ENCODE measurements at places on chromosomes 16 and 17. TPM values are rescaled to one million over a fixed set of nuclear protein-coding genes. Genes with fewer than 3 reads are reported as not detected.

DNA sequence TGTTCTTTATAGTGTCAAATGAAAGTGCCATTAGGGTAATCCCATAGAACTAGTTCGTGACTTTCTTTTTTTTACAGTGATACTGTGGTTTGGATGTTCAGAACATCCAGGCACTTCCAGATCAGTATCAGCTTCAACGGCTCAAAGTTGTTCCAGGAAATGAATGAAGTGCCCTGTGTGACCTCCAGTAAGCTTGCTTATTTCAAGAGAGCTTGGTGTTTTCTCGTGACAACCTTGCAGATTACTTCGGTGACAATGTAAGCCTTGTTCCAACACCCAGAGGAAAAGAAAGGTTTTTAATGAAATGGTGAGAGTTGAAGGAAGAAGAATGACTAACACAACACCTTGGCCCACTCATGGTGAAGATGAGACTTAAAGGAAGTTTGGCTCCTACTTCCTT lies 16.0 kb upstream of the KCNJ16 start:
- no peak for DNase-seq

- DNase-seq = no peak
Measured at GRCh38 chr16:2799205-2799858, 1.1 kb downstream of the PRSS41 start.

DNA sequence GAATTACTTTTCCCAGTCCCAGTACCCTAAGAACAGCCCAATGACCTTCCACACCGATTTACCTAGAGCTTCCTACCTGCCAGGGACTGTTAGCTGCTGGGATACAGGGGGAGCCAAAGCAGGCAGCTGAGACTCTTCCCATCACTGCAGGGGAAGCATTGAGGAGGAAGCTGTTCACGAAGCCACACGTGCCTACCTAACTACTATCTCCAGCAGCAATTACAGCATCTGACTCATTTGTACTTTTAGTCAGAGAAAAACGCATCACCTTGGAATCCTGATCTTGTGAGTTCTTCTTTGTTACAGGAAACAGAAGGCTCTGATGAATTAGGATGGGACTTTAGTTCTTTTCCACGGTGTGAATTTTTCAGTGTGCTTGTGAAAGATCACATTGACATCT lies 113.7 kb upstream of the DHX40 start:
- peak; percentile 83 for DNase-seq

- no peak for DNase-seq
Measured at GRCh38 chr17:14774774-14775173, 473.9 kb downstream of the HS3ST3B1 start.

- DNase-seq = peak; percentile 71
Measured at GRCh38 chr17:64281962-64282752, 19.1 kb upstream of the TEX2 start.

GRCh38 chr17:21078016-21078780 lies 35.4 kb upstream of the USP22 start:
- DNase-seq = no peak

DNA sequence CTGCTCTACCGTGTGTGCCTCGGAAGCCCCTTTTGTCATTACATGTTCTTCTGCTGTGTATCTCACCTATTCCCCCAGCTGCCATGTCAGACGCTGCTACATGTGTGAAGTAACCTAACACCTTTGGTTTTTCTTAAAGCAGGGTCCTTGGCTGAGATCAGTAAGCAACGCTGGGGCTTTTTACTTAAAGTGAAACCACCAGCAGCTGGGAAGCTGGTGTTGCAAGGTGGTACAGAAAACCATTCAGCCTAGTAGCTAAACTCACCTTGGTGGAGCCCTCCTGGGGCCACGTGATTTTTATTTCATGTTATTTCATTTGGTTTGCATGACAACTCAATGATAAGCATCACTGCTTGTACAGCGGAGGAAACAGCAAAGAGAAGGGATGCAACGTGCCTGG lies 62.6 kb downstream of the PLCG2 start:
- no peak for DNase-seq

- peak; percentile 7 for DNase-seq
Measured at GRCh38 chr16:23803591-23804123, 32.1 kb upstream of the PRKCB start.

DNA sequence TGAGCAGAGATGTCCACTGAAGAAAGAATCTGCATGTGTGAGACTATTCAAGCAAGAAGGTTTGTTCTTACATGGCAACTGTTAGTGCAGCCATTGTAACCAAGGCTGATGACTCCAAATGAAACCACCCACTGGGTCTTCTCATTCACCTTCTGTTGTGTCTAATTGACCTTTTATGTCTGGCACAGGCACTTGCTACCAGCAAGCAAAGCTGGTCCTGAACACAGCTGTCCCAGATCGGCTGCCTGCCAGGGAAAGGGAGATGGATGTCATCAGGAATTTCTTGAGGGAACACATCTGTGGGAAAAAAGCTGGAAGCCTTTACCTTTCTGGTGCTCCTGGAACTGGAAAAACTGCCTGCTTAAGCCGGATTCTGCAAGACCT lies 3.6 kb downstream of the CDC6 start:
- DNase-seq = no peak

DNA sequence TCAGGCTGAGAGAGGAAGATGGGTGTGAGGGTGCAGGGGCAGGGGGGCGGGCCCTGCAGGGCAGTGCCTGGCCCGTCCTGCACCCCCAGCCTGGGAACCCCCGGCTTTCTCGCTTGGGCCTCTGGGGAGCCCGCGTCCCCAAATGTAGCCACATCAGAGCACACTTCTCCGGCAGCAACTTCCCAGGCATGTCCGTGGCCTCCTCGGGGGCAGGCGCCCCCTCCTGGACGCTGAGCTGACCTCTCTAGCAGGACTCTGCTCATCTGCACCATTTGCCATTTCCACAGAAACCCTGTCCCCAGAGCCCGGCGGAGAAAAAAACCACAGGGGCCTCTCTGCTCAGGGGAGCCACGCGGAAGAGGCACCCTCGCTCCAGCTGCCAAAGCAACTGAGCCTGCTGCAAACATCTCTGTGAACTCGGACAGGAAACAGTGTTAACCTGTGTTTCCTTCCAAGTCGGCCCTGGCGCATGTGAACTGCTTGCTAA lies 63.4 kb downstream of the KLHDC4 start:
- DNase-seq = no peak

DNA sequence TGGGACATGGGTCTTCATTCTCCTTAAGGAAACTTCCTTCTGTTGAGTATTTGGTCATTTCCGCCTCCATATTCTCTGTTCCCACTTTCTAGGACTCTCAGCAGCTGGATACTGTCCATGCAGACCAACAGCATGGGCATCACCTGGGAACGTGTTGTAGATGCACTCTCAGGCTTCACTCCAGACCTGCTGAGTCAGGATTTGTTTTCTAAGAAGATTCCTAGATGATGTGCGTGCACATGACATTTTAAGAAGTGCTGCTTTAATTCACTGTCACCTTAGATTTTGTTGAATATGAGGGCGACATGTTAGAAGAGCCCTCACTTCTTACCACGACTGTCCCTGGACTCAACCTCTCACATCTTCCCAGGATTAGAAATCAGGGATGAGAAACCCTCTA lies 10.0 kb upstream of the SDK2 start:
- no peak for DNase-seq

DNA sequence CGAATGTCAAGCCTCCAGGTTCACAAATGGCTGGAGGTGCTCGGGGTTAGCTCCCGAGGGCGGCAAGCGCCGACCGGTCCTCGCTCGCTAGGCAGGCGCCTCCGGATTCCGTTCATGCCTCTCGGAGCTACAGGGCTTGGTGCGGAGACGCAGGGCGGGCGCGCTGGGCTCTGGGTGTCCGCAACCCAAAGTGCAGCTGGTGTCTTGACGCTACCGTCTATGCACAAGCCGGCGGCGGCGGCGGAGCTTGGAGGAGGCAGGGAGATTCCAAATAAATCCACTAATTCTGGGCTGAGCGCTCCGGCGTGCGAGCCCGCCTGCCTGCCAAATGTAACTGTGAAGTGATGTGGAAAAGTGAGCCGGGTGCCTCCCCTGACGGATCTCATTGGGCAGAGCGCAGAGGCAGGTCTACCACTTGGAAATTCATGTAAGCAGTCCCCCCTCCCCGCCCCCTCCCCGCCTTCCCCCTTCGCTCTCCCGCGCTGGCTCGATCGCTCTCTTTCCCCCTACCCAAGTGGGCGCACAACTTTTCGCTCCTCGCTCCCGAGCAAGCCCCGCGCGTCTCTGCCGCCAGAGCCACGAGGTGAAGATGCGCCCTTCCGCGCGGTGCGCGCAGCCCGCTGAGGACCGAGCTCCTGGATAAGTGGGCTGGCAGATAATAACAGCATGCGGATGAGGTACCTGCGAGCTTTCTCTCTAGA lies at the start of gene CDH8:
Gene CDH8, minus strand, starts transcription at position 338 of the 701 bp plus-strand sequence. CDS start 15,035 bp downstream, outside the sequence.
- no peak for DNase-seq

GRCh38 chr17:13582776-13583547 lies 18.8 kb downstream of the HS3ST3A1 start:
- no peak for DNase-seq

DNA sequence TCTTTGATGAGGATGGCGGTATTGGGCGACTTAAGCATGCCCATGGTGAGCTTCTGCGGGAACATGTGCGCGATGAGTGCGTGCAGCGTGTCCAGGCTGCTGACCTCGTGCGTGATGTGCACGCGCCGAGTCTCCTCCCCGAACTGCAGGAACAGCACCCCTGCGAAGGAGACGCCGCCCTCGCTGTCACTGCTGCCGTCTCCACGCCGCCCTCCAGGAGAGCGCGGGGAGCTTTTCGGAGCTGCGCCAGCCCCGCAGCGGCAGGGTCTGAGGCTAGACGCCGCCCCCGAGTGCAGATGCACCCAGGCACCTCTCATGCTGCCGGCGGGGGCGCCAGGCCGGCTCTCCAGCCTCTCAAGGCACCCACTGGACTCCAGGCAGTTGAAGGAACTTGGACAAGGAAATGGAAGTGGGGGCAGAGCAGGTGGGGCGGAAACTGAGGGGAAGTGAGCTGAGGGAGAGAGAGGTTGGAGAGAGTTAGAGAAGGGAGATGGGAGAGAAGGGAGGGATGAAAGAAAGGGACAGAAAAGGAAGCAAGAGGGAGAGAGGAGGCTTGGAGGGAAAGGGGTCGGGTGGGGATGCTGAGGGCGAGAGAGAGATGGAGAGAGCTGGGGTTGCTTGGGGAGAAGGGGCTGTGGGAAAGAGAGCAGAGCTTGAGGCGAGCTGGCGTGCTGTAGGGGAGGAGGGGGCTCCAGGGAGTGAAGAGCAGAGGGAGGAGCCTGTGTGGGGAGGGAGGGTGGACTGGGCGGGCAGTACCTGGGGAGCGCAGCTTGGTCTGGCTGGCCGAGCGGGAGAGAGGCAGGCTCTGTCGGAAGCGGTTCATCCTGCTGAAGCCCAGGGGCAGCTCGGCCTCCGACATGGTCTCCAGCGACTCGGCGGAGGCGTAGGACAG lies 42.1 kb downstream of the SRCIN1 start:
- DNase-seq = no peak

DNA sequence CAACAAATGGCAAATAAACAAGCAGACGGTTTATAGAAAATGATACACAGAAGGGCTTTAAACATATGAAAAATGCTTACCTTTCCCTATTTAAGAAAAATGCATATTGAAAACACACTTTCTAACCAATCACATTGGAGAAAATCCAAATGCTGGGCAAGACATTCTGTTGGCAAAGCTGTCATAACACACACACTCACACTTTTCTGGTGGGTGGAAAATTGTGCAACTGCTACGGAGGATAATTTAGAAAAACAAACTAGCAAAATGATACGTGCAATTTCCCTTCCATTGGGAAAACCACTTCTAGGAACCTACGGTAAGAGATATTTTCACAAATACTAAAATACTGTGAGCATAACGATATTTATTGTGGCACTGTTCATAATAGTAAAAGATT lies 9.8 kb upstream of the MYH3 start:
- no peak for DNase-seq

DNA sequence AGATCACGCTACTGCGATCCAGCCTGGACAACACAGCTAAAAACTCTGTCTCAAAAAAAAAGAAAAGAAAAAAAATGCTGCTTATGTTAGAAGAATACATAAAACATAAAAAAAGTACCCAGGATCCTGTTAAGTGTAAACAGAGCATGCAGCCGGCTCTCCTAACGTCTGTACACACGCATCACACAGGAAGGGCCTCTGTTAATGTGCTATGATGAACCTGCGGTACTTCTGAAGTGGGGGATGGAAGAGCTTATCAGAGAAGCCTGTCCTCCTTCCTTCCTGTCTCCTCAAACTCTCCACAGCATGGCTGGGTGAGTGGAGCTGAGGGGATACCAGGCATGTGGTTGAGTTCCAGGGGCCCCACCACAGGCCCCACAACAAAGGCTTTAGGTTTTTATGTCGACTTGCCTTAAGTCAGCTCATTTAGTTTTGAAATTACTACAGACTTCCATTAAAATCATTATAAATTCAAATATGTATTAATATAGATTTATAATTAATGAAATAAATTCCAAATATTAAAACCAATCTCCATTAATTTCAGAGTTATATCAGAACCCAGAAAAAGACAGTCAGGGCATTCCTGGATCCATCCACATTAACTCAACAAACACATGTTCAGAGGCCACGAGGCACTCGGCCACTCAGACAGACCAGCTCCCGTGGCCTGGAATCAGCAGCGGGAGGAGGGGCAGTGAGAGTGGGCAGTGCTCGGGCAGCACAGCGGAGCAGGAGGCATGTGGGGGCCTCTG lies 11.7 kb downstream of the CCDC57 start:
- no peak for DNase-seq

DNA sequence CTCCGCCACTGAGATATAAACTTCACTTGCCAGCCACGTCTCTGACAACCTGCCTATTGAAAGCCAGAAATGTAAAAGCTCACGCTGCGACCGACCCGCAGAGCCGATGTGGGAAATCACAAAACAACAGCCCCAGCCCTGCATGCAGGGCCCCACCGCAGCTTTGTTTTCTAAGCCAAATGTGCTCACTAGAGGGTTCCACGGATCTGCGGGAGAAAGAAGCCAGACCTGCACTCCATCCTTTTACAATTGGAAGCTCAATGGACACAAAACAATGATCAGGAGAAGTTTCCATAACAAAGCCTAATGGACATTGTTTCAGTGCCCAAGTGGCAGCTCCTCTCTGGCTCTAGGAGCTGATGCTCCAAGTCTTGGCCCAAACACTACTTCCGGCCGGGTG lies 33.1 kb downstream of the WIPI1 start:
- no peak for DNase-seq

DNA sequence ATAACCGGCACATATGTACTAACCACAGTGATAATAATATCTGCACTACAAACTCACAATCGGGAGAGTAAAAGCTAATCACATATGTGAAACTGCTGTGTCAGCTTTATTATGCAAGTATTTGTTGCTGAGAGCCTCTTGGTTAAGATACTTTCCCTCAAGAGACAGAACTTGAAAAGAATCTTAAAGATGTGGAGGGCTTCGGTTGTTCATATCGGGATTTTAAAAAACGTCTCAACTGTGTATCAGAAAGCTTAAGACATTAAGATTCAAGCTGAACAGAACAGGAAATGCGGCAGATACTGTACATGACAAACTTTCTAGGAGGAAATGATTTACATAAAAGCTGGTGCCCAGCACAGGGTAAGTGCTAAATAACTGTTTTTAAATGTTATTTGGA lies 27.5 kb upstream of the HLF start:
- DNase-seq = no peak

The OR1E1 gene
- total RNA-seq = not detected

The TMC5 gene
- total RNA-seq = 0.17 TPM

The SNX11 gene
- 16.1 TPM for total RNA-seq

The ZMYND15 gene
- total RNA-seq = 0.30 TPM
